Activated T-cell treated with anti-CD3 and anti-CD28 coated beads, Interleukin-2, amount 50 U/mL, for 48 hours (primary cell): ENCODE measurements at places on chromosomes 16 and 17.

GRCh38 chr17:7133424-7133823 lies 18.8 kb upstream of the ASGR2 start:
- DNase-seq = peak; percentile 67

DNA sequence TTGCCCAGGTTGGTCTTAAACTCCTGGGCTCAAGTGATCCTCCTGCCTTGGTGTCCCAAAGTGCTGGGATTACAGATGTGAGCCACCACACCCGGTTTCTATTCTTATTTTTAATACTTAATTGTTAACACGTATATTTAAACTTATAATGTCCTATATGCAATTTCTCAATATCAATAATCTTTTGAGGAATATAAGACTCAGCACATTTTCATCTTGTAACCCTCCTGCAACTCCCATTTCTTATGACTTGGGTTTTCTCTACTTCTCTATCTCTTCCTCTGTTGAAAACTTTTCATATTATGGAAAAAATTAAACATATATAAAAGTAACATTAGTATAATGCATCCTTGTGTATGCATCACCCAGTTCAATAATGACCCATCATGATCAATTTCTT lies 150.7 kb downstream of the PRKCB start:
- DNase-seq = no peak

GRCh38 chr16:70267516-70267915 lies 15.8 kb upstream of the EXOSC6 start:
- DNase-seq = peak; percentile 46

DNA sequence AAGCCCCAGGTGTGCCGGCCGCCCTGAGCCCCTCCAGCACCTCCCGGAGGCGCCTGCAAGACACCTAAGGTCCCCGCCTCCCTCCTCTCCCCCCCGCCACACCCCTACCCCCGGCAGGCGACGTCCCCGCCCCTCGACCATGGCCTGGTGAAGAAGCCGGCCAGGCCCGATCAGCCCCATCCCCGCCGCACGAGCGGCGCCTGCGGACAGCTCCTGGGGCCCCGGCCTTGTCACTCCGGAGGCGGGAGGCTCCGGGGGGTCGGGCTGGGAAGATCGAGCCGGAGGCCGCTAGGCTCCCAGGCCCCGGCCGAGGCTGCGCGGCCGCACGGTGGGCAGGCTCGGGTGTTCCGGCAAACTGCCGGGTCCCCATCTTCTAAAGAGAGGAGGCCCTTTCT lies 405 bp upstream of the ACE start:
- peak; percentile 34 for DNase-seq

DNA sequence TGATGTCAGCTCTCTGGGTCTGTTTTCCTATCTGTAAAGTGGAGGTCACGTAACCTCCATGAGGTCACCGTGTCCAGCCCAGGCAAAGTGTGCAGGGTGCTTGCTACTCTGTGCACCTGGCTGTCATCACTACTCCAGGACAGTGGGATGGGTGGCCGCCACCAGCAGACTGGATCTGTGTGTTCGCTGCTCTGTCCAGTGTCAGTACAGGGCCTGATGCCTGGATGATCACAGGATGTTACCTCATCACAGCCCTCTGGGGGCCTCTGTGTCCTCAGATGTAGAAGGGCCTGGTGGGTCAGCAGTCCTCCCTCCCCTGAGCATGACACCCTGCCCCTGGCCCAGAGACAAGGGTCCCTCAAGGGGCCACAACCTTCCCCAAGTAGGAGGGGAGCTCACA lies 80.0 kb downstream of the KCNJ18 start:
- no peak for DNase-seq

- no peak for DNase-seq
Measured at GRCh38 chr17:57773557-57773956, 28.5 kb upstream of the CCDC182 start.

DNA sequence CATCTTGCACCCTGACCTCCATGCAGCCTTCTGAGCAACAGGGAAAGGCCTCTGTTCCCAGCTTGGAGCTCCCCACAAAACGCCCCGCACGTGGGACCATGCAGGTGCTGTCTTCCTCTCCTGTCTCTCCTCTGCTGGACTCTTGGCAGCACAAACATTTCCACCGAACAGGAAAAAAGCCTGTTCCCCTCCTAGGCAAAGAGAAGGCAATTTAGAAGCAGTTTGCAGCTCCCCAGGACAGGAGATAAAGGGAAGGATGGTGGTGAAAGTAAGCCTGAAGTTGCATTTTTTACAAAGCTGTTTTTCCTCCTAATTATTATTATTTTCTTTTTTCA lies 7.7 kb upstream of the CIBAR2 start:
- no peak for DNase-seq

DNA sequence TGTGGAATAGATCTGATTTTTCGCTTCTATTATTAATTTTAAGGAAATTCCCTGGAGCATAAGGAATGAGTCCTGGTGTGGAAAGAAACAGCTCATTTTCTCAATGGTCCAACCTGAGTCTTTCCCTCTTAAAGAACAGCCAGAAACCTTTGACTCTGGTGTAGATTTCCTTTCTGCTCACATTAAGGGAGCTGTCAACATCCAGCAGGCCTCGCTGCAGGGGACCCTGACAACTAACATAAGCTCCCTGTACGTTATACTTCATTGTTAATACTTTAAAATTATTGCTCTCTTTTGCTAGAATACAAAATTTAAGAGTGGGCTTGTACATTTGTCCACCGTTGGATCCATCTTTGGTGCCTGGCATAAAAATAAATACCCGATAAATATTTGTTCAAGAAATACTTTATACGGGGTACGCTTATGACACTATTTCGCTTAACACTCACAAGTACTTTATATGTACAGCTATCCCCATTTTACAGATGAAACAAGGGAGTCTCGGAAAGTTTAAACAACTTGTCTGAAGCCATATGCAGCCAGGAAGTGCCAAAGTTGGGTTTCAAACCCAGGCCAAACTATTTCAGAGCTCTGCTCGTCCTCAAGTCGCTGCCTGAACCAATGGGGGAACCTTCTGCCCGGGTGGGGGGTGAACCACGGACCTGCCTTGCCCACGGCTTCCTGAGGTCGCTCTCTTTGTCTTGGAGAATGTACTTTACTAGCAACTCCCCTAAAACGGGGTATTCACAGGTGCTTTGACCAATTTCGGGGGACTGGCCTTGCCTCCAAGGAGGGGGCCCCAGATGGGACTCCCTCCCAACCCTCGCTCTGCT lies 611 bp downstream of the SMARCE1 start:
- DNase-seq = no peak

GRCh38 chr16:10003486-10003885 lies 178.7 kb downstream of the GRIN2A start:
- no peak for DNase-seq

DNA sequence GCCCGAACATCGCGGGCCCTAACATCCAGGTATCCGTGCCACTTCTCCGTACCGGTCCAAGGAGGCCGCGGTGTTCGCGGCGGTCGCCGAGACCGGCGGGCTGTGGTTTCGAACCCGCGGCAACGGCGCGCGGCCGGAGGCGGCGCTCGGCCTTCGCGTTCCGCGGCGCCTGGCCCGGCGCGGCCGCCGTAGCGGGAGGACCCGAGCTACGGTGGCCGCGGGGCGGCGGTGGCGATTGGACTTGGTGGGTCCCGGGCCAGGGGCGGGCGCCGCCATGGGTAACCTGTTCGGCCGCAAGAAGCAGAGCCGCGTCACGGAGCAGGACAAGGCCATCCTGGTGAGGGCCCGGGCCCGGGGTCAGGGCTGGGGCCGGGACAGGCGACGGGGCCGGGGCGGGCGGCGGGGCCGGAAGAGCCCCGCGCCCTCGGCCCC lies at the start of gene CHMP6:
Gene CHMP6 (plus strand): TSS at position 197 of the 432 bp plus-strand sequence. CDS start 78 bp downstream, at position 275.
- DNase-seq = peak; percentile 84

DNA sequence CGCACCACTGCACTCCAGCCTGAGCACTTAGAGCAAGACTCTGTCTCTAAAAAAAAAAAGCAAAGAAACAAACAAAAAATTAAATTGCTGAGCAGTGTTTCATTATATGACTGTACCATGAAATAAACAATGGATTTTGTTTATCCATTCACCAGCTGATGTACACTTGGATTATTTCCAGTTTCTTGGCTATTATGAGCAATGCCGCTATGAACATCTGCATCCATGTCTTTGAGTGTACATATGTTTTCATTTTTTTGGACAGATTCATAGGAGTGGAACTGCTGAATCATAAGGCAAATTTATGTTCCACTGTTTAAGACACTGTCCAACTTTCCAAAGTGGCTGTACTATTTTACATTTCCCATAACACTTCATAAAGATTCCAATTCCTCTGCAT lies 8.0 kb downstream of the RNF157 start:
- DNase-seq = no peak
